ENCODE measurements at places on chromosomes 1 and 21.
A peak's percentile ranks its signal among the peaks of the same experiment; 100 is the strongest.

GRCh38 chr1:218474128-218474527 lies 129.0 kb downstream of the TGFB2 start:
- DNase-seq = no peak

DNA sequence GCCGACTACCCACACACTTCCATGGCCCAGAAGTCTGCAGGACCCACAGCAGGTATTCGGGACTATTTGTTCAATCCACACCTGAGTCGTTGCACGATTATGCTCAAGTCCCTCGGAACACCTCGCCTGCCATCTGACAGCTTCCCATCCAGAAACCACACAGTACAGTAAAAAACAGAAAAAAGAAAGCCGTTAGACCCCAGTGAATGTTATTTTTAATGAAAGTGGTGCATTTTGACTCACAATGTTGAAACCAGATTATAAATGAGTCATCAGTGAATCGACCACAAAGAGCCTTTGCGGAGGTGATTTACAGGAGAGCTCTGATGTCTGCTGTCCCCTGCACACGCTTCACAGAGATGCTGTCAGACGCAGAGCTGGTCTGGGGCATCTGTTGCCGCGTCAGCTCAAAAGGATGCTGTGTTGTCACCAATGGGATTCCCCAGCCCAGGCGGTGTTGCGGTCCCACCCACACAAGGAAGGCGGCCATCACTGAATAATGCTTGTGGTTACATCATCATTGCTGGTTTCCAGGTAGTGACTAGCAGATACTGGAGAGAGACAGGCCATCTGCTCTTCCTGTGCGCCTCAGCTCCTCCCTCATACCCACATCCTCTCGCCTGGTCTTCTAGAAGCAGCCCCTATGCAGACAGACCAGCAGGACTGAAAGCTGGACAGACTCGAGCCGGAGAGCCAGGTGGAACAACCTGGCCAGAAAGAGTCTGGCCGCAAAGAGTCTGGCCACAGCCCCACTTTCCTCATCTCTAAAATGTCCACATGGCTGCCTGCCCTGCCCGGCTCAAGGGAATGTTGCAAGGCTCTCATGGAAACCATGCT lies 116.8 kb downstream of the TOMM20 start:
- no peak for DNase-seq

DNA sequence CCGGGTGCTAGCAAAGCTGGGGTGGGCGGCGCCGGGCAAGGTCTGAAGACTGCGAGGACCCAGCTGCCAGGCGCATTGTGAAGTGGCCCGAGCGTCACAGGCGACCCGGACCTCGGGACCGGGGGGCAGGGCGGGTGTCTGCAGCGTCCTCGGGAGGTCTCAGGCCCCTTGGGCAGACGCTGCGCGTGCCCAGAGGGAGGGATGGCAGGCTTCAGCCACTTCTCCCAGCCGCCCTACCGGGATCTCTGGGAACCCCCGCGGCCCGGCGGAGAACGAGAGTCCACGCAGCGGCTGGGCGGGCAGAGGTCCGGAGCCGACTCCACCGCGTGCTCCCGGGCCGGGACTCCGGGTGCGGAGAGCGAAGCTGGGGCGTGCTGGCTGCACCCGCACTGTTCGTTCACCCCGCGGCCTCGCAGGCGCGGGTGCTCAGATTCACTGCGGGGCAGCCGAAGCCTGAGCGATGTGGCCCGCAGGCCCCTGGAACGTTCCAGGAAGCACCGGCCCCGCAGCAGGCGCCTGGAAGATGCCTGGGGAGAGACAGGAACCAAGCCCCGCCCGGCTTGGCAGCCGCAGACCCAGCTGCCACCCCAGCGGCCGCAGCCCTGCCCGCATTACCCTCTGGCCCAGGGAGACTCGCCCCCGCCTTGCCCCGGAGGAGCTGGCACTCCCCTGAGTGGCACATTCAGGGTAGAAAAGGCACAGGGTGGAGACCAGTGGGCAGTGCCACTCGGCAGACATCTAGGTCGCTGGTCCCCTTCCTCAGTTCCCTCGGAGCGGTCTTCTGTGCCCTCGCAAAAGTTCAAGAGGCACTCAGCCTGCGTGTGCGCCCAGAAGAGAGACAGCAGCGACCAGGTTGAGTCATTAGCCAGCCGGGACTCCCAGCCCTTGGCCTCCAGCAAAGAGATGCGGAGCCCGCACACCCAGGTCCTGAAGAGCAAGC lies at the start of gene CCDC185:
CCDC185 (plus strand) TSS at position 141 of the 940 bp plus-strand sequence; CDS start at position 202, 61 bp downstream.
- DNase-seq = peak; percentile 39

DNA sequence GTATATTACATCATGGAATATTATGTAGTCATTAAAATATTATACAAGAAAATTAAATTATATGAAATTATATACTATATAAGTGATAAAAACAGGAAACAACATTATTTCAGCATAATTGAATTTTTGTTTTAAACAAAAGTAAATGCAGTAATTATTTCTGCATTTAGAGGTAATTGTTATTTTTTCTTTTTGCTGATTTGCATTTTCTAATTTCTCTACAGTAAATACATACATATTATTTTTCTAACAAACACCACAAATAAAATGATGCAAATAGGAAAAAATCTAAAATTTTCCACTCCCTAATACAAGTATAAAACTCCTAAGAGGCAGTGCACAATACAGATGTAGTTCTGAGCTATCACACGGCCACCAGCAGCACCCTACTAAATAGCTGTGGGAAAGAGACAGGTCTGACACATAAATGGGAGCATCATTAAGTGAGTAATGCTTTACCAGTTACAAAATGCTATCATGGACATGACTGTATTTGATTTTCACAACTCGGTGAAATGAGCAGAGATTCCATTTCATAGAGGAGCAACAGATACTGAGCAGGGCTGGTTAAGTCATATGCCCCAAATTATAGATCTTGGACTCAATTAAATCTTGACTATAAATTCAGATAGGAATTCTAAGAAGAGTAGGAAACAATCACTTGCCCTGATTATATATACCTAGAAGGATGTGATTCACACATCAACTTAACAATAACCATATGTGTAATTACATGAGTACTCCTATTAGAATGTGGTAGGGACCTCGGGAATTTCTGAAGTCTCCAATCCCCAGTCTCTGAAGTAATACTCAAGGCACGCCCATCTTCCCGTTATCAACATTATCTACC lies 49.0 kb downstream of the NRIP1 start:
- no peak for DNase-seq

DNA sequence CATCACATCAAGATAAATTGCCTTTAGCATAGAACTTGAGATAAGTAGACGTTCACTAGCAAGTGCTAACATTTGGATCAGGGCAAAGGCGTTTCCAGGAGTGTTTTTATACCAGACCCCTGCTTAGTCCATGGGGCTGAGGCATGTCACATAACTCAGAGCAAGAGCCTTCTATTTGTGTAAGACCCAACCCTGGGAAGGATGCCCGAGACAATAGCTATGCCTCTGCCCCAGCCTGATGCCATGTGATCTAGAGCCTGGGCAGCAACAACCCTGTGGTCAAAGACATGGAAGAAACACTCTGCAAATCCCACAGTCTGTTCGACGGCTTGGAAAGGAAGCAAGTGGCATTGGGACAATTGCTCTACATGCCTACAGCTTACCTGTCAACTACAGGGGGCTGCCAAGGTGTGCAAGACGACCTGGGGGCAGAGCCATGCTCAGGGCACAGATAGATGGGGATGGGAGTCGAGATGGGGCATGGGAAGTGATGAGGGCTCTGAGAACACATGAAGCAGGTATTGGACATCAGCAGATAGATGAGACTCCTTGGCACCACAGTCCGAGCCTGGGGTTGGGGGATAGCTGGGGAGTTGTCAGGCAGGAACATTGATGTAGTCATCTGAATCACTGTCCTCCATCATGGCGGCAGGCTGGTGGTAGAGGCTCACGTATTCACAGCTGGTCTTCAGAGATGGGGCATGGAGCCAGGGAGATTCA lies 7.3 kb downstream of the IL24 start:
- no peak for DNase-seq

DNA sequence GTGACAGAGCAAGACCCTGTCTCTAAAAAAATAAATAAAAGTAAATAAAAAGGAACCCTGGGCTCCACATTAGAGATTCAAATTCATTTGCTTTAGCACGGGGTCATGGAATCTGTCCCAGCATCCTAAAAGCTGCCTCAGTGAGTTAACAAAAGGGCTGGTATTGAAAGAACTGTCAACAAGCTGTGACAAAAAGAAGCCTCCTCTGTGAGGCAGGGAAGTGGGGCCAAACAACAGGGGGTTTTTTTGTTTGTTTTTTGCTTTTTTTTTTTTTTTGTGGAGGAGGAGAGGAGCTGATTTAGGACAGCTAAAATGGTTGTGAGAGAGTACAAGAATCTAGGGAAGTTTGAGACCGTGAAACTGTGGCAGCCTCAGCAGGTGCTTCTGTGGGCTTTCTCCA lies 115.7 kb downstream of the LIPI start:
- DNase-seq = no peak

Measured in NCI-H524 (cell line).